ENCODE measurements at places on chromosomes 16 and 17.

DNA sequence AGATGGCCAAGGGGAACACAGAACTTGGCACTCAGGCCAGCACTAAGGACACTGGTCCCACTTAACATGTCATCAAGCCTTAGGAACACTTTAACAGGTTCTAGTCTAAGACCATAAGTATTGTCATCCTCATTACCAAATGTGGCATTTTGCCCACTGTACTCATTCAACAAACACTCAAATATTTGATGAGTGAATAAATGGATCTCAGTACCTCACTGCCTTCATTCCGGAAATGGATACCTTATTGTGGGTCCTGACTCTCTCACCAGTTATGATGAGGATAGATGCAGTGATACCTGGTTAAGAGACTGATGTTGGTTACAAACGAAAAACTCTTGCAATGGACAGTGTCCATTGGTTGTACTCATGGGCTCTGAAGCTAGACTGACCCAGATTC is 455.2 kb upstream of the DYNLRB2 start:
- no peak for DNase-seq

DNA sequence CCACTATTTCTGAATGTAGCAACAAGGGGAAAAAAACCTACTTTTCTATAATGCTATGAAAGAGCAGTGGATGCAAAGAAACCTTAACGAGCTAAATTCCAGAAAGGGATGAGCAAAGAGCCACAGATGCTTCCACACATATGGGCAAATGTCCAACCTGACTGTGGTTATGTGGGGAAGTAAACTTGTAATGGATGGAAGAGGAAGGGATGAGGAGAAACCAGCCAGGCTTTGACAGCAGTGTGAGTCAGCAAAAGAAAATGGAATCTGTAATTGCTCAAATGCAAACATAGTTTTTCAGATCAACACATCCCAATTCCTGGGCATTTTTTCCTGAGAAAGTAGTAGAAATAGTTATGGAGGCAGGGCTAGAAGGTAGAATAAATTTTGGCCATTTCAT is 204.8 kb upstream of the CPHXL start:
- no peak for DNase-seq

GRCh38 chr16:65414284-65414984 is 292.6 kb upstream of the CDH11 start:
- no peak for DNase-seq

DNA sequence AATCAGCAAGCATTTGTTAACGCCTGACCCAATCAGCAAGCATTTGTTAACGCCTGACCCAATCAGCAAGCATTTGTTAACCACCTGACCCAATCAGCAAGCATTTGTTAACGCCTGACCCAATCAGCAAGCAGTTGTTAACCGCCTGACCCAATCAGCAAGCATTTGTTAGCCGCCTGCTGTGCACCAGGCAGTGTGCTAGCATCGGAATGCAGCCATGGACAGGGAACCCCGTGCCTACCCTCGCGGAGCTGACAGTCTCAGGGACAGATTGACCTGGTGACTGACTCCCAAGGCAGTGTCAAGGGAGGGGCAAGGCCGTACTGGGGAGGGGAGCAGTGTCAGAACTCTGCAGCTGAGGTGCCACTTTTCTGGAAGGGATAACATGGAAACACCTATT is 66.9 kb downstream of the ABR start:
- DNase-seq, result no peak
